ENCODE measurements at places on chromosomes 16 and 17. TPM values are rescaled to one million over a fixed set of nuclear protein-coding genes. Genes with fewer than 3 reads are reported as not detected.
A peak's percentile ranks its signal among the peaks of the same experiment; 100 is the strongest.

GRCh38 chr16:13994239-13995106 is 74.5 kb downstream of the ERCC4 start:
- H3K36me3 ChIP-seq = no peaks in the 10 kb centered on the region
- H3K4me3 ChIP-seq = no peak overlapping the region
- H3K27me3 ChIP-seq = no peaks in the 10 kb centered on the region
- DNase-seq = no peak
- no peak overlapping the region for H3K27ac ChIP-seq

- H3K27ac ChIP-seq = no peak overlapping the region
- no peaks in the 10 kb centered on the region for H3K27me3 ChIP-seq
- H3K4me3 ChIP-seq = no peak overlapping the region
- no peaks in the 10 kb centered on the region for H3K4me1 ChIP-seq
Measured at GRCh38 chr17:60230358-60230757, 80.6 kb downstream of the CA4 start.

DNA sequence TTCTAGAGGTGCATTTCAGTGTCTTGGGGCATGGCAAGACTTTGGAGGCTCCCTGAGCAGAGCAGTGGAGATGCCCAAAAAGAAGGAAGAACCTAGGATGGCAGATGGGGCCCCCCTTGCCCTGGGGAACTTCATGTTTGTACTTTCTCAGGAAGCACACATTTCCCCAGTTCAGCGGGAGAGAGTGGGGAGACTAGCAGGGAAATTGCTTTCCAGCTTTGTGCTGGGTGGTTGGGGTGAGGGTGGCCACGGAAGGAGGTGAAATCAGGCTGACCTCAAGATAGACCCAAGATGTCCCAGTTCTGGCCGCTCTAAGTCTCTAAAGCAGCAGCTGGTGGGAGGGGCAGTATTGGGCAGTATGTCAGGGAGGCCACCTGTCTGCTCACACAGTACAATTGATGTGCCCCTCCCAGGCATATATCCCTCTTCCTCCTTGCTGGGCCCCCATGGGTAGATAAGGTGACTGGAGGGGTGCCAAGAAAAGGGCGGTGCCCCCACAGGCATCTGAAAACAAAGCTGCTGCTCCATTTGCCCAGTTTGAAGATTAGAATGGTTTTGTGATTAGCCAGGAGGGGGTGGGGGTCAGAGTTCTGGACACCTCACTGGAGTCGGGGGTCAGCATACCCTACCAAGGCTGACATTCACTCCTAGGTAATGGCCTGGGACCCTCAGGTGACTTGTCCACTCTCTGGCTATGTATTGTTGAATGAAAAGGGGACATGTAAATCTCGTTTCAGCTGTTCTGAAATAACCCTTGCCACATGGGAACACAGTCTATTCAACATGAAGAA is 17.1 kb upstream of the NAGLU start:
- H3K27me3 ChIP-seq = no peaks in the 10 kb centered on the region
- H3K36me3 ChIP-seq = no peaks in the 10 kb centered on the region
- H3K27ac ChIP-seq = peak overlapping the region; percentile 97

DNA sequence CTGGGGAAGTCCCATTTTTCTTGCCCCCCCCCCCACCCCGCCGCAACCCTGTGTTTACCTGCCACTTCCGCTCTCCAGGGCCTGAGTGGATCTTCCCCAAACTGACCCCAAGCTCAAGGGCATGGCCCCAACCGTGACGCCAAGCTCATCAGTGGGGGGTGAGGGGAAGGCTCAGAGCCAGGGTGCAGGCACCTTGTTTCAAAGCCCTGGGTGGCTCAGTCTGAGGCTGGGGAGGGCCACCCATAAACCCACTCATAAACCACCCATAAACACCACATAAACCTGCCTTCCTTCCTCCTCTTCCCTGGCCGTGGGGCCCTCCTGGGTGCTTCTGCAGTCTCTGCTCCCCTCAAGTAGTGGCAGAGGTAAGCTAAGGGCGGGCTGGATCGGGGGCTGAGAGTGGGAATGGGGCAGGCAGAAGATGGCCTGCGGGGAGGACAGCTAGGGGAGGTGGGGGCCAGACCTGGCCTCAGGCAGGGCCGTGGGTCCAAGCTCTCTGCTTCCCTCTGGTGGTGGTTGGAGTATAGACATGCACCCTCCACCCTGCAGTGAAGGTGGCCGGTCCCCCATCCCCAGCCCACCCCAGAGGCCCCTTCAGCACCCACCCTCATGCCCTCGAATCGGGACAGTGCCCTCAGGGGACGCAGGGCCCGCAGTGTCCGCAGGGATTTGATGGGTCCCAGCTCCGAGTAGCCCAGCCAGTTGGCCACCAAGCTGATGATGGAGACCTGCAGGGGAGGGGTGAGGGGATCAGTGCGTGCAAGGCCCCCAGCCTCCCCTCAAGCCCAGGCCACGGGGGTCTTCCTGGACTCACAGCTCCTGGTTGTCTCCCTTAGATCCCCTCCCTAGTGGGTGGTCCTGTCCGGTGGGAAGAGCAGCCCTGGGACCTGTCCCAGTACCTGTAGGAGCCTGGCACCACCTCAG is 14.6 kb upstream of the CD79B start:
- H3K4me1 ChIP-seq = no peaks in the 10 kb centered on the region
- H3K27ac ChIP-seq = no peak overlapping the region
- peak; percentile 73 for DNase-seq
- H3K27me3 ChIP-seq = no peaks in the 10 kb centered on the region

- H3K4me1 ChIP-seq = peaks cover 9% of the 10 kb centered on the region
- H3K36me3 ChIP-seq = no peaks in the 10 kb centered on the region
- H3K27ac ChIP-seq = no peak overlapping the region
- peaks cover 18% of the 10 kb centered on the region for H3K27me3 ChIP-seq
Measured at GRCh38 chr17:28385406-28385805, 13.9 kb downstream of the SARM1 start.

DNA sequence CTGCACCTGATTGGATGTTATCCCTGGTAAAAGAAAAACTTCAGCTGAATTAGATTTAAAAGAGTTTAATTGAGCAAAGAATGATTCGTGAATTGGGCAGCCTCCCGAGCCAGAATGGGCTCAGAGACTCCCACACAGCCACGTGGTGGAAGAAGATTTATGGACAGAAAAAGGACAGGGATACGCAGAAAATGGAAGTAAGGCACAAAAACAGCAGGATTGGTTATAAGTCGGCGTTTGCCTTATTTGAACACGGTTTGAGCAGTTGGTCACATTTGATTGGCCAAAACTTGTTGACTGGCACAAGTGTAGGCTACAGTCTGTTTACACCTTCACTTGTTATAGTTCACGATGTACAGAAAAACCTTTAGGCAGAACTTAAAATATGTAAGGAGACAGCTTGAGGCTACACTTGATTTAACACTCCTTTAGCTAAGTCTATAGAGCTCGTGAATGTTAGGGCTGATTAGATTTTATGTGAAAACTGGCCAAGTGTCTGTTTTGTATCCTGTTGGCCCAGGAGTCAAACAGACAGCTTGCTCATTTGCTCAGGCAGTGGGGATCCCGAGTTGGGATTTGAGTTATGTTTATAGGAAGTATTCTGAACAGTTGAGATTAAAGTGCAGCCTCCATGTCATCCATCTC is 119.5 kb upstream of the SHISA6 start:
- no peak for DNase-seq
- H3K4me3 ChIP-seq = no peak overlapping the region
- no peaks in the 10 kb centered on the region for H3K27me3 ChIP-seq
- H3K36me3 ChIP-seq = no peaks in the 10 kb centered on the region

DNA sequence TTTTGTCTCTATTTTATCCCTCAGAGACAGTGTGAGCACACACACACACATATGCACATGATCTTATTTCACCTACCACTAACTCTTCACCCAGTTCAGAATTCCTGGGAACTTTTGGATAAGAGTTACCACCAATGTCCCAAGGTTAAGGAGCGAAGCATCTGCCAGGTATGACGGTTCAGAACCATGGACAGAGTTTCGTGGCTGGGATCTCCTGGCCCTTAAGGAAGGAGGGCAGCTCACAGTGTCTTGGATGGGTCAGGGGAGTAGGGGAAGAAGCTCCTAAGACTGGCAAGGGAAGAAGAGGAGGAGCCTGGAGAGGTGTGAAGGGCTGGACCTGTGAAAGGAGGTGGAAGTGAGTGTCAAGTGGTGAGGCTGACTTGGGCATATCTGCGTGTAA is 23.0 kb upstream of the TMEM132E start:
- H3K4me1 ChIP-seq = no peaks in the 10 kb centered on the region
- H3K36me3 ChIP-seq = no peaks in the 10 kb centered on the region
- no peak overlapping the region for H3K4me3 ChIP-seq
- H3K27me3 ChIP-seq = peaks cover 18% of the 10 kb centered on the region

- DNase-seq = no peak
- H3K27me3 ChIP-seq = no peaks in the 10 kb centered on the region
- H3K36me3 ChIP-seq = no peaks in the 10 kb centered on the region
- H3K4me1 ChIP-seq = peaks cover 11% of the 10 kb centered on the region
- no peak overlapping the region for H3K4me3 ChIP-seq
Measured at GRCh38 chr17:39092692-39093230, 58.7 kb downstream of the PLXDC1 start.

DNA sequence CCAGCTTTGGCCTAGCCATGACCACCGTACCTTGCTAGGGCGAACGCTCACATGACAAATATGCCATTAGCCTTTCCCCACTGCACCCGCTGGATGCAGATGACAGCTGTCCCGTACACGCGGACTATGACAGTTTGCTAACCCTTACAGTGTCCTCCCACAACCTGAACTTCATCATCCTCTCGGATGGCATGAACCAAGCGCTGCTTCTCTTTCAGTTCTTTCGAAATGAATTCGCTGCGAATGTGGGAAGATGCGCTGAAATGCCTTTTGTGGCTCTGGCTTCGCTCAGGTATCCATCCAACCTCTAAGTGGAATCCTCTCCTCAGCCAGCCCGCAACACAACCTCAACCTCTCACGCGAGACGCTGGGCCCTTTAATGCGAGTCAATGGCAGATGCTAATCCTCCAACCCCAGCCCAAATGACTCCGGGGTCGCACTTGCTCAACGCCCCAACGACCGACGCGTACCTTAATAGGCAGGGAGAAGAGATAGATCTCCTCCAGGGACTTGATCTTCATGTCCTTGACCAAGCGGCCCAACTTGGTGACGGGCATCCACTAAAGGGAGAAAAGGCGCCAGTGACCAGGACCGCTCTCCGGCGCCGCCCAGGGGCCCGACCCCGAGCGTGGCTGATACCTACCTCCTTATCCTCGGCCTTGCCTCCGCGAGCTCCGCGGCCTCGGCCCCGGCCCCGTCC is 670 bp downstream of the RPS2 start:
- H3K36me3 ChIP-seq = no peaks in the 10 kb centered on the region
- no peaks in the 10 kb centered on the region for H3K27me3 ChIP-seq
- H3K4me3 ChIP-seq = peak overlapping the region; percentile 57
- H3K4me1 ChIP-seq = peaks cover 18% of the 10 kb centered on the region
- peak overlapping the region; percentile 87 for H3K27ac ChIP-seq
- peak; percentile 60 for DNase-seq

GRCh38 chr17:42886283-42887176 is 14.1 kb upstream of the G6PC1 start:
- no peak overlapping the region for H3K27ac ChIP-seq
- no peak for DNase-seq

DNA sequence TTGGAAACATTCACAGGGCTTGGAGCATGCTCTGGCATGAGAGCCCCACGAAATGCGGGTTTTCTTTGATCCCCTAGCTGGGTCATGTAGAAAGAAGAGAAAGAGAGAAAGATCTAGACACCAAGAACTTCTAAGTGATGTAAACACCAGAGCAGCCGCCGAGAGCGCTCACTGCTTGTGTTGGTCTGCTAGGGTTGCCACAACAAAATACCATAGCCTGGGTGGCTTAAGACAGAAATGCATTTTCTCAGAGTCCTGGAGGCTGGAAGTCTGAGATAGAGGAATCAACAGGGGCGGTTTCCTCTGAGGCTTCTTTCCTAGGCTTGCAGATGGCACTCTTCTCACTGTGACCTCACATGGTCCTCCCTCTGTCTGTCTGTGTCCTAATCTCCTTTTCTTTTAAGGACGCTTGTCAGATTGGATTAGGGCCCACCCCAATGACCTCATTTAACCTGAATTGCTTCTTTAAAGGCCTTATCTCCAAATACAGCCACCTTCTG is 139.5 kb downstream of the CYLD start:
- no peaks in the 10 kb centered on the region for H3K36me3 ChIP-seq
- peak; percentile 19 for DNase-seq
- no peak overlapping the region for H3K4me3 ChIP-seq
- H3K4me1 ChIP-seq = no peaks in the 10 kb centered on the region

- H3K4me1 ChIP-seq = no peaks in the 10 kb centered on the region
- H3K27me3 ChIP-seq = peaks cover 18% of the 10 kb centered on the region
- DNase-seq = no peak
- H3K36me3 ChIP-seq = no peaks in the 10 kb centered on the region
- no peak overlapping the region for H3K4me3 ChIP-seq
- no peak overlapping the region for H3K27ac ChIP-seq
Measured at GRCh38 chr17:34436607-34437006, 73.6 kb upstream of the CCL1 start.

DNA sequence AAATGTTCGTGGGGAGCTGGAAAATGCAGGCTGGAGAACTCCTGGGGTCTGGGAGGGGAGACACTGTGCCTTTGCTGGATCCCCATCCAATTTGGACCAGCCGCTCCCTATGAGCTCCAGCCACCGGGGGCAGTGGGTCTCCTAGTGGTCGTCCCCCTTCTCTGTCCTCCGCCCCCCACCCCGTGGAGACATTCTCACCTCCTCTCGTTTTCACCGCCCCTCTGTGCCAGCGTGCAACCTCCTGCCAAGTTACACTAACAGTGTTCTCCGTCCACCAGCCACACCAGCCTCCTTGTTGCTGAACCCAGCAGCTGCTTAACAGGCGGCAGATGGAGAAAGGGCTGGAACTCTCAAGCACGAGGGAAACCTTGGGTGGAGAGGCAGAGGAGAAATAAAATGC is 67.4 kb upstream of the SOX9 start:
- DNase-seq = no peak
- H3K27me3 ChIP-seq = peaks cover 22% of the 10 kb centered on the region
- no peaks in the 10 kb centered on the region for H3K36me3 ChIP-seq
- H3K27ac ChIP-seq = no peak overlapping the region
- no peak overlapping the region for H3K4me3 ChIP-seq

DNA sequence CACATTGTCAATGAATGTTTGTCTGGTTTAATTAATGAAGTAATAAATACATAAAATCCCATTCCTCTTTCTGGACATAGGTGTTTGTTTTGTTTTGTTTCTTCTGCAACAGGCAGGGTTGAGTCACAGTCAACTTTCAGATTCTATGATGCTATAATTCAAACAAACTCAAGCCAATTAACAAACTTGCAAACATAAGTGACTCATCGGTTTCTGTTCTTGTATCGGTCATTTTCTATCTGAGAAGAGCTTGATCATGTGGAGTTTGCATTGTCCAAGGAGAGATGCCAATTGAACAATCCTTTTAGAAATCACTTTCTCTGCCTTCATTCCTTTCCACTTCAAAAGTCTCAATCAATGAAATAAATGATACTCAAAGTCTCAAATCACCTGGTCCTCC is 294.2 kb upstream of the C16orf82 start:
- no peak for DNase-seq
- H3K27me3 ChIP-seq = peaks cover 4% of the 10 kb centered on the region
- H3K36me3 ChIP-seq = no peaks in the 10 kb centered on the region
- no peak overlapping the region for H3K27ac ChIP-seq

- H3K36me3 ChIP-seq = no peaks in the 10 kb centered on the region
- DNase-seq = no peak
- H3K27ac ChIP-seq = no peak overlapping the region
- H3K27me3 ChIP-seq = no peaks in the 10 kb centered on the region
- H3K4me1 ChIP-seq = peaks cover 9% of the 10 kb centered on the region
- no peak overlapping the region for H3K4me3 ChIP-seq
Measured at GRCh38 chr17:79728908-79729471, 1.8 kb upstream of the ENPP7 start.

Gene HOXB7
- 4.1 TPM for total RNA-seq

Gene PLCD3
- total RNA-seq = 69.7 TPM

Gene HBQ1
- not detected for total RNA-seq

Gene EPN3
- 3.8 TPM for total RNA-seq

Gene SMTNL2
- total RNA-seq = 41.5 TPM

Gene SOX15
- 0.13 TPM for total RNA-seq

Gene CES4A
- total RNA-seq = 7.2 TPM

Gene CLDN7
- total RNA-seq = 169 TPM

Measured in hepatocyte (in vitro differentiated cells).